ENCODE measurements at places on chromosomes 7 and 10.

- DNase-seq = peak; percentile 41
Observed at GRCh38 chr10:17085011-17085725, 44.4 kb downstream of the CUBN start.

GRCh38 chr10:9635691-9636090 is 1382.0 kb upstream of the CELF2 start:
- DNase-seq = peak; percentile 85

- DNase-seq = no peak
Observed at GRCh38 chr10:15344256-15344875, 26.7 kb downstream of the FAM171A1 start.

DNA sequence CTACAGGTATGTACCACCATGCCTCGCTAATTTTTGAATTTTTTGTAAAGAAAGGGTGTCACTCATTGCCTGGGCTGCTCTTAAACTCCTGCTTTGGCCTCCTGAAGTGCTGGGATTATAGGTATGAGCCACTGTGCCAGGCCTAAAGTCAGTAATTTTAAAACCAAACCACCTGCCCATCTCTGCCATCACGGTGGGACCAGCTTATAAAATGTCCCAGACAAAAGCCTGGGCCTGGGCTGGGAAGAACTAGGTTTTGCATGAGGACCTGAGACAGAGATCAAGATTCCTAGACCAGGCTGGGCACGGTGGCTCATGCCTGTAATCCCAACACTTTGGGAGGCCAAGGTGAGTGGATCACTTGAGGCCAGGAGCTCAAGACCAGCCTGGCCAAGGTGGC is 395.6 kb downstream of the CALN1 start:
- no peak for DNase-seq

GRCh38 chr7:2838873-2839578 is 5.1 kb downstream of the GNA12 start:
- no peak for DNase-seq

GRCh38 chr10:110410329-110411046 is 87.2 kb upstream of the DUSP5 start:
- DNase-seq = peak; percentile 98

GRCh38 chr7:148515237-148515636 is 75.3 kb upstream of the C7orf33 start:
- DNase-seq = no peak

DNA sequence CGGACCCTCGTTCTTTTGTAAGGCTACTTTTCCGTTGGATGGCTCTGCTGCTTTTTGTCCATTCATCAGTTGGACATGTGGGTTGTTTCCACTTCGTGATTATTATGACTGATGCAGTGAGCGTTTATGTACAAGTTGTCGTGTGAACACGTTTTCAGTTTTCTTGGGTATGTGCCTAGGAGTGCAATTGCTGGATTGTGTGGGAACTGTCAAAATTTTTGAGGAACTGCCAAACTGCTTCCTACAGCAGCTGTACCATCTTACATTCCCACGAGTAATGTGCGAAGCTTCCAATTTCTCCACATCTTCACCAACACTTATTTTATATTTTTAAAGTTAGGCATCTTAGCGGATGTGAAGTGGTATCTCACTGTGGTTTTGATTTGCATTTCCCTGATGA is 10.4 kb downstream of the FKBP6 start:
- DNase-seq = no peak

GRCh38 chr10:27134371-27134770 is 19.8 kb downstream of the YME1L1 start:
- no peak for DNase-seq

- DNase-seq = peak; percentile 99
Observed at GRCh38 chr7:121530227-121531174, 134.4 kb upstream of the FAM3C start.

DNA sequence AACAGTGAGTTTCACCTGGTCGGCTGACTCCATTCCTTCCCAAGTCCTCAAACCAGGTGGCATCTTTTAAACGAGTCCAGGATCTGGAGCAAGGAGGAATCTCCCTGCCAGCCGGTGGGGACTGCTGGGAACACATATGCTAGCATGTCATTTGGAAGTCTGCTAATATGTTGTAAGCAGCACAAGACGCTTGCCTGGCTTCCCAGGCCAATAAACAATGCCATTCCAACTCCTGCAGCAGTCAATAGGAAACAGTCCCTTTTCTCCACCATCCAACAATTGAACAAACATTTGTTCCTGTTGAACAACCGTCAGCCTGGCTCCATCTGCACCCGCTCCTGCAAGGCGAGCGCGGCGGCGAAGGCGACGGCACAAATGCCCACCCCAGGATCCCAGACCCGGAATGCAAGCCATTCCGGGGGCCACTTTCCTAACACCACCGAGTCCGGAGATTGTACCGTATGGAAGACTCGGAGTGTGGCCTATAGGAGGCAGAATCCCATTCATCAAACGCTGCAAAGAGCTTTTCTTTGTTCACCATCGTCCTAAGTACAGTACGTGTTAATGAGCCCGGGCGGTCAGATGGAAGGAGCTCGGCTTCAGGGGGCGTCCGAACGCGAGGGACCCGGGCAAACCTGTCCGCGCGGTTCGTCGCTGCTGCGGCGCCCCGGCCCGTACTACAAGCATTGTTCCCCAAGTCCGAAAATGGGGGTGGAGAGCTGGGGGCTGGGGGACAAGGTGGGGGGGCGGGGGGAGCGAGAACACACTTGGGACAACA is 1.6 kb downstream of the FAM53B start:
- DNase-seq = peak; percentile 33

GRCh38 chr7:131745390-131746248 is 189.2 kb upstream of the PODXL start:
- DNase-seq = peak; percentile 62

- no peak for DNase-seq
Observed at GRCh38 chr7:130481898-130482297, 10.0 kb upstream of the MEST start.
